ENCODE measurements at places on chromosomes 12 and 14.
A peak's percentile ranks its signal among the peaks of the same experiment; 100 is the strongest.

DNA sequence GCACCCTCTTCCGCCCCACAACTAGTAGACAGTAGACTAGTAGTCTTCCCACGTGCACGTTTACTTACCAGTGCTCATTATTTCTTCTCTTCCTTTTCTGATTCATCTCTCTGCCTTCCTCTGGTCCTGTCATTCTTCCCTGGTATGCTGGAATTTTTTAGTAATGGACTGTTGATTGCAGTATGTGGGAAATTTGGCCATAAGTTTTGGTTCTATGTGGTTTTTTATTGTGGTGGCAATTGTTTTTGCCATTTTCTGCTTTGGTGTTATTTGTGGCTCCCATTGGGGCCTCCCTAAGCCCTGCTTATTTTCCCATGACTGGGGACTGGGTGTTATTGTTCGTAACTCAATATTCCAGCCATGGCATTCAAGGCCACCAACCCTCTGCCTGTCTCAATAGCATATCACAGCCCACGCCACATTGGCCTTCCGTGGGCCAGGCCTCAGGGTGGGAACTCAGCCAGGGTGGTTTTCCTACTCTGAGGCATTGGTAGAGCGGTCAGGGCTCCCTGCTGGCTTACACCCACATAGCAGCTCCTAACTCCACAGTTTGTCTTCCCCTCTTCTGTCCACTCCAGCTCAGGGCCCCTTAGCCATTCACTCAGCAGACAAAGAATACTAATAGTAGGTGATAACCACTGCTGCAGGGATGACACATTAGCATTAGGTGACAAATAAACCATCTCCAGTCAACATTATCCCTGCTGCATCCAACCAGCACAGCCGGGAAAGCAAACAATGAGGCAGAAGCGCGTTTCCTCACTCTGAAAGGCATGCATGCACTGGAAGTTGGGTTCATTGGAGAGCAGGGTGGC lies 321.5 kb downstream of the CACNA1C start:
- DNase-seq, result peak; percentile 51

GRCh38 chr12:95623554-95624170 lies 72.4 kb upstream of the USP44 start:
- peak; percentile 68 for DNase-seq

- DNase-seq, result no peak
Observed at GRCh38 chr12:8951744-8952143, 2.3 kb upstream of the M6PR start.

DNA sequence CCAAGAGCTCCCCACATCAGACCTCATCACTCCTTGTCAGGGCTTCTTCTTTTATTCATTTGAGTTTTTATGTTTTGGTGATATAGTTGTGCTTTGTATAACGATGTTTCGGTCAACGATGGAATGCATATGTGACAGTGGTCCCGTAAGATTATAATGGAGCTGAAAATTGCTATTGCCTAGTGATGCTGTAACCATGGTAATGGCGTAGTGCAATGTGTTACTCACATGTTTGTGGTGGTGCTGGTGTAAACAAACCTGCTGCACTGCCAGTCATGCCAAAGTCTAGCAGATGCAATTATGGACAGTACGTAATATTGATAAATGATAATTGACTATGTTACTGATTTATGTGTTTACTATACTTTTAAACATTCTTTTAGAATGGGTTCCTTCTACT lies 16.3 kb downstream of the CYP46A1 start:
- DNase-seq, result no peak

DNA sequence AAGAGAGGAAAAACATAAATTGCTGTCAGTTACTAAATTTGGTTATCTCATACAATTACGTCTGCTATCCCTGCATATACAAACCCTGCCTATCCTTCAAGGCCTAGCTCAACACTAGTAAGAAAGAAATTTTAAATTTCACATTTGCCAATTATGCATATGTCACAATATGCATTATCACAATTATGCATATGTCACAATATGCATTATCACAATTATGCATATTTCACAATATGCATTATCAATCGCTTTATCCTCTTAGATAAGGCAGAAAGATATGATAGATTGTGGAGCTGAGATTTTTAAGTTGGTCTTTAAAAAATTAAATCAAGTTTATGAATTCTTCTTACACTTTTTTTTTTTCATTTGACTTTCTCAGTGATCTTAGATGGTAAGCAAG lies 195.0 kb upstream of the ABCD2 start:
- DNase-seq, result no peak

GRCh38 chr14:94685166-94685581 lies 73.0 kb downstream of the SERPINA3 start:
- DNase-seq, result no peak

DNA sequence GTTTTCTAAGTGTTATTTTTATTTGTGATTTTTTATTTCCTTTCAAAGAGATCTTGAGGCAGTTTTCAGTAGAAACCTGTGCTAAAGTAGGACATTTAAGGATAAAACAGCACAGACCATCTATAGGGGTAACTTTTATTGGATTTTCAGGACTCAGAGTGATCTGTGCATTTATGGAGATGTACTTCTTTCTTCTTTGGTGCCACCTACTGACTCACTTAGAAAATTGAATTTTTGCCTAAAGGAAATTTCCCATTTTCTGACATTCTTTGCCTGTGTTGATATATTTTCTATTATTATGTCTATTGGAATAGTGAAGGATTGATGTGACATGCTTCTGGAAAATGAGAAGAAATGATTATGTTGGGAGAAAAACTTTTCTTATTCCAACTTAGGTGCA lies 113.0 kb downstream of the UNC79 start:
- DNase-seq, result peak; percentile 21

DNA sequence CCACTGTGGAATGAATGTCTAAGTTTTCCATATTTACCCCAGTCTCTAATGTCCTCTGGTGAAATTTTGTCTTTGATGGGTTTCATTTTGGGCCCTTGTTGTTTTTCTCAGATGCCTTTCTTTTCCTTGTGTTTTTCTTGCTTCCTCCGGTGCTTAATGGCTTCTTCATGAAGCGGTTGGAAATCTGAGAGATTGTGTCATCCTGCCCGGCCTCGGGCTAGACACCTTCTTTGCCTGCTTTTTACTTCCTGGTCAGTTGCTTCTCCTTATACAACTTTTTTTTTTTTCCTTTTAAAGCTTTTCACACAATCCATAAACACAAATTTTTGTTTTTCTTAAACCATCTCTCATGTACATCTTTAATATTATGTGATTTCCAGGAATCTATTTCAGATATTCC lies 7.1 kb downstream of the ETV6 start:
- no peak for DNase-seq

- peak; percentile 53 for DNase-seq
Observed at GRCh38 chr12:46553266-46553665, 180.7 kb upstream of the SLC38A2 start.

Data from stromal cell of bone marrow (primary cell).